T-helper 17 cell (primary cell): ENCODE measurements at places on chromosomes 1 and 21. TPM values are rescaled to one million over a fixed set of nuclear protein-coding genes. Genes with fewer than 3 reads are reported as not detected.

The KIF2C gene
- 1.7 TPM for total RNA-seq

DNA sequence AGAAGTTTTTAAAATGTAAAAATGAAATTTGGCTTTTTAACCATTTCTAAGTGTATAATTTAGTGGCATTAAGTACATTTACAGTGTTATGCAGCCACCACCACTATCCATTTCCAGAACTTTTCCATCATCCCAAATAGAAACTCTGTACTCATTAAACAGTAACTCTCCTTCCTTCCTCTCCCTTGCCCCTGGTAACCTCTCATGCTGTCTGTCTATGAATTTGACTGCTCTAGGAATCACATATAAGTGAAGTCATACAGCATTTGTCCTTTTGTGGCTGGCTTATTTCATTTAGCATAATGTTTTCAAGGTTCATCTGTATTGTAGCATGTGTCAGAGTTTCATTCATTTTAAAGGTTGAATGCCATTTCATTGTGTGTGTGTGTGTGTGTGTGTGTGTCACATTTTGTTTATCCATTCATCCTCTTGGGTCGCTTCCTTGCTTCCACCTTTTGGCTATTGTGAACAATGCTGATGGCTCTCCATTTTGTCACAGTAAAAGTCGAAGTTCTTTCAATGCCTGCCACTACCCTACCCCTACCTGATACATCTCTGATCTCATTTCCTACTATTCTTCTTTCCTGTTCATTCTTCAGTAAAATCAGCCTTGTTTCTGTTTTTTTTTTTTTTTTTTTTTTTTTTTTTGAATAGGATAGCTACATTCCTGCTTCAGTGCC lies 45.3 kb downstream of the F3 start:
- no peak for DNase-seq

GRCh38 chr1:11492235-11492634 lies 13.3 kb downstream of the DISP3 start:
- DNase-seq: no peak

DNA sequence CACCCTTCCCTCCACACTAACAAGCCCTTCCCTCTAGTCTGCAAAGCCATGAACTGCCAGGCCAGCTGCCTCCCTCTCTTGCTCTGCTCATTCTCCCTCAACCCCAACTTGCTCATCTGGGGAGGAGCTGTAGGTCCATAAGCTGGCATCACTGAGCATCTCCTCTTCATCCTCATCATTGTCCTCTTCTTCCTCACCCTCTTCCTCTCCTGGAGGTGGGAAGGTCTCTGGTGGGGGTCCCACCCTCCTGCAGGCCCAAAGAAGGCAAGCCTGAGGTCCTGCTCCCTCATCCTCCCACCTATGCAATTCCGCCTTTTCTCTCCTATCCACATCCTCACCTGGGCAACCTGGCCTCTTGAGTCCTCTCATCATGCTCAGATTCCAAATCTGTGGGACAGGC lies 2.7 kb downstream of the ZNF692 start:
- DNase-seq: no peak

- no peak for DNase-seq
These were observed 49.2 kb downstream of the ENAH start for GRCh38 chr1:225603538-225604354.

GRCh38 chr1:153510984-153511410 lies 24.8 kb downstream of the S100A6 start:
- peak; percentile 69 for DNase-seq

DNA sequence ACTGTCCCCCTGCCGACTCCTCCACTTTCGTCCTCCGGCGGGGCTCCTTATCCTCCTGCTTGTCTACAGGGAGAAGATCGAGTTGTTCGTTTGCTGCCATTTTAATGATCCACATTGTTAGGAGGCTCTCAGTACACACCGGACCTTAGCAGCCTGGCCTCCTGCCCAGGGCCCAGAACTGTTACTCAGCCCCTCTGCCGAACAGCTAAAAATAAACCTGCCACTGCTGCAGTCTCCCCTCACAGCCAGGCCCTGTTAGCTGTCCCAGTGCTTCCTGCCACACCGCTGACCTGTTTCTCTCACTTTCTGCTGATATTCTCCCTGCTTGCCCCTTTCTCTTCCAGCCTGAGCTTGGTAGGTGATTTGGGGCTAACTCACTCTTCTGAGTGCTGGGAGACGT lies 8.3 kb downstream of the MAPKAPK2 start:
- DNase-seq: no peak

- DNase-seq: no peak
These were observed 79.2 kb upstream of the RALGPS2 start for GRCh38 chr1:178645808-178646200.

GRCh38 chr21:43786807-43787440 lies 2.5 kb upstream of the RRP1 start:
- DNase-seq: no peak

The TNFAIP8L2 gene
- total RNA-seq: 5.4 TPM

DNA sequence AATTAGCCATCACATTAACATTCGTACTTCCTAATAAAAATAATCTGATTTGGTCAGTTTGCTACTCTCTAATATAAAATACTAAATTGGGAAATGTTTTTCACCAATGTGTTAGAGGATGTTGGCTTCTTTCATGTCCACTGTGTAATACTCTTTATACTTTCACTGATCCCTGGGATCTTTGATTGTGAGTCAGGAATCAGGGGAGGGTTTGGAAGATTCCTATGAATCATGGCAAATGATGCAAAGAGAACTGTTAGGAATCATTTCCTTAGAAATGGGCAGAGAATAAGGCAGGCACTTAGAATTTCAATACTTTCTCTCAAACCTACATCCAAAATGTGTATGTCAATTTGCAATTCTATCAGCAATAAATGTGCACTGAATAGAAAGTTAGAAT lies 31.0 kb downstream of the KRTAP24-1 start:
- DNase-seq: no peak

The ATP5PF gene
- 35.7 TPM for total RNA-seq

The GATAD2B gene
- total RNA-seq: 63.3 TPM

GRCh38 chr21:42518626-42519025 lies 5.0 kb downstream of the SLC37A1 start:
- no peak for DNase-seq

The DENND2C gene
- 5.1 TPM for total RNA-seq

The SLAMF9 gene
- total RNA-seq: not detected

The ZNF697 gene
- not detected for total RNA-seq

The S100A3 gene
- total RNA-seq: not detected

DNA sequence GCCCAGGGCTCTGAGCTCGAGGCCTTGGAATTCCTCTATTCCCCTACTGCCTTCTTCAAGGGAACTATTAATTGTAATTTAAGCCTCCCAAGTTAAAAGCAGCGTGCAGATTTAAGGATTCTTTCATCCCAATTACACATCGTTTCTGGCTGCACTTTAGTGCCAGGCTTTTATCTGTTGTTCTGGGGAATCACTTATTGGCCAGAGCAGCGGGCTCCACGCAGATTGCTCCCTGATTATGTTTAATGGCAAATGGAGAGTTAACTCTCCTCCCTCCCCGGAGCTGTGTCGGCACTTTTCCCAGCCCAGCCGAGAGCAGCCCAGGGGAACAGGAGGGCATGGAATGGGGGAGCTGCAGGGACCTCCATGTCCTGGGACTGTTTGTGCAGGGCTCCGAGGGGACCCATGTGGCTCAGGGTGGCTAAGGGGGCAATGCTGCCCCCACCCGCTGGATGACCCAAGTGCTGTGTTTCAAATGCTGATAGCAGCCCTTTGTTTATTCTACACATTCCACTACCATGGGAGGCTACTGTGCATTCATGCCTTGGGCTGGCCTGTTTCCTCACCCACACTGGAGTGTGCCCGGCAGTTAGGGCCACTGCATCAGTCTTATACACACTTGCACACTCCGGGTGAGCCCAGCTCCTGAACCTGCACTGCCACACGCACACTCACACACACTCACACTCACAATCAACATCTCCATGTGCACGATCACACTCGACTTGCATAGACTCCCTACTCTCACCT lies 93.3 kb upstream of the POU3F1 start:
- no peak for DNase-seq

The PADI3 gene
- total RNA-seq: not detected

DNA sequence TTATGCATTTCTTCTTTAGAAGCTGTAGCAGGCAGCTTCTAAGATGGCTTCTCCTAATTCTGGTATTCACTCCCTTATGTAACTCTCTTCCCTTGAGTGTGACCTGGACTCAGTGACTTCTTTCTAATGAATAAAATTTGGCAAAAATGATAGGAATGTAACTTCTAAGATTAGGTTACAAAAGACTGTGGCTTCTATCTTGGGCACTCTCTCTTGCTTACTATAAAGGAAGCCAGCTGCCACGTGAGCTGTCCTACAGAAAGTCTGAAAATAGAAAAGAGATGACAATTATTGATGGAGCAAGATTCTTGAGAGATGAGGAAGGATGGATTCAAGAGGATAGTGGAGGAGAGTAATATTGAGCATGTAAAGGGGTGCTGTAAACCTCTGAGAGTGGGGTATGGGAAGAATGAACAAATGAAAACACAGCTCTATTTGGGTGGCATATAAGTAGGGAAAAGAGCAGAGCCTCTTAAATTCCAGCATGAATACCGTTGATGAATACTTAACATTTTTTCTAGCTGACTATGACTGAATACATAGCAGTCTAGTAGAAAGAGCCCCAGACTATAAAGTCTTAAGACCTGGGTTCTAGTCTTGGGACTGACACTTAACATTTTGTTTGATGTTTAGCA lies 5.5 kb downstream of the TSEN15 start:
- DNase-seq: no peak

The TSPEAR gene
- not detected for total RNA-seq

GRCh38 chr1:244369256-244370057 lies 82.3 kb downstream of the ADSS2 start:
- DNase-seq: no peak

DNA sequence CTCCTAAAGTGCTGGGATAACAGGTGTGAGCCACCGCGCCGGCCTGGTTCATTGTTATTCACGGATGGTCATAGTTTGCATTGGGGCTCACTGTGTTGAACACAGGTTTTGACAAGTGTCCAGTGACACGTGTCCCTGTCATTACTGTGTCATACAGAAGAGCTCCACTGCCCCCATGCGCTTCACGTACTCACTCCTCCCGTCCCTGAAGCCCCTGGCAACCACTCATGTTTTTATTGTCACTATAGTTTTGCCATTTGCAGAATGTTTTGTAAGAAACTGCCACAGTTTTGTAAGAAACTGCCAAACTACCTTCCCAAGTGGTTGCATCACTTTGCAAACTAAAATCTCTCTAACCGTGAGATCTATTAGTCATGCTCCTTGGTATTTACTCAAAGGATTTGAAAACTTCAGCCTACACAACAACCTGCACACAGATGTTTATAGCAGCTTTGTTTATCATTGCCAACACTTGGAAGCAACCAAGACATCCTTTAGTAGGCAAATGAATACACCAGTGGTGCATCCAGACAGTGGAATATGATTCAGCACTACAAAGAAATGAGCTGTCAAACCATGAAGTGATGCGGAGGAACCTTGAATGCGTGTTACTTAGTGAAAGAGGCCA lies 163.2 kb upstream of the COL6A1 start:
- DNase-seq: no peak

- DNase-seq: no peak
These were observed 66.8 kb upstream of the JUN start for GRCh38 chr1:58850636-58851035.

DNA sequence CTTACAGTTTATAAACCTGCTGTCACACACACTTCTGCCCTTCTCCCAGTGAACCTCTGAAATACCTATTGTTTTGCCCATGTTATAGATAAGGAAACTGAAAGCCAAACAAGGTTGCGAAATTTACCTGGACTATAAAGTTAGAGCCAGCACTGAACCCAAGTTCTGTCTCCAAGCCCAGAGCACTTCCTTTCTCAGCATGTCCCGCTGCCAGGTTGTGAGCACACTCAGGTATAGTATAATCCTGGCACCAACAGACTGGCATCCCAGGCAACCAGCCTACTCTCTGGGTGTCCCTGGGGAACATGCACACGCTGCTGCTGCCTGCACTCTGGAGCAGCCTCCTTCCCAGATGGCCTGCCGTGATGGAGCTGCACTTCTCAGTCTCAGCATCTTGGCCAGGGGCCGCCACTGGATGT lies 45.1 kb downstream of the PGBD5 start:
- DNase-seq: no peak

The TAS1R1 gene
- not detected for total RNA-seq

The TRPM2 gene
- 26.1 TPM for total RNA-seq

GRCh38 chr21:42734323-42734971 lies 81.0 kb downstream of the PDE9A start:
- DNase-seq: no peak

DNA sequence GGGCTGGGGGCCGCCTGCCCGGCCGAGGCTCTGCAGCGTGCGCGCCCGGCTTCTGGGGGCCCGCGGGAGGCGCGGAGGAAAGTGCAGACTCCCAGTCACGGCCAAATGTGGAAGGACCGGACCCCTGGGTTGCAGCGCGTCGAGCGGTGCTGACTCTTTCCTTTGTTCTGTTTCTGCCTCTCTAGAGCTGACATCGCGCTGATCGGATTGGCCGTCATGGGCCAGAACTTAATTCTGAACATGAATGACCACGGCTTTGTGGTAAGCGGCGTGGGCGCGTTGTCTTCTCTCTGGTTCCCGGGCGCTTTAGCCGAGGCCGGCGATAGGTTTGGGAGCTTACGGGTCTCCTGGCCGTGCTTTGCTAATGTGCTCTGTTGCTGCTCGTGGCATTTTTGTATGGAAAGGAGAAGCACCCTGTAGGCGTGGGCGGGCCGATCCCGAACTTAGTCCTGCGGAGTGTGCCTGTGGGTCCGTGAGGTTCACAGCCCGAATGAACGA lies 629 bp downstream of the PGD start:
- no peak for DNase-seq

- DNase-seq: no peak
These were observed 85.4 kb downstream of the TBX15 start for GRCh38 chr1:118902711-118903191.

The PODN gene
- total RNA-seq: not detected

GRCh38 chr1:183807549-183808168 lies 2.7 kb downstream of the RGL1 start:
- DNase-seq: no peak

GRCh38 chr1:97384294-97384968 lies 536.4 kb downstream of the DPYD start:
- DNase-seq: no peak

DNA sequence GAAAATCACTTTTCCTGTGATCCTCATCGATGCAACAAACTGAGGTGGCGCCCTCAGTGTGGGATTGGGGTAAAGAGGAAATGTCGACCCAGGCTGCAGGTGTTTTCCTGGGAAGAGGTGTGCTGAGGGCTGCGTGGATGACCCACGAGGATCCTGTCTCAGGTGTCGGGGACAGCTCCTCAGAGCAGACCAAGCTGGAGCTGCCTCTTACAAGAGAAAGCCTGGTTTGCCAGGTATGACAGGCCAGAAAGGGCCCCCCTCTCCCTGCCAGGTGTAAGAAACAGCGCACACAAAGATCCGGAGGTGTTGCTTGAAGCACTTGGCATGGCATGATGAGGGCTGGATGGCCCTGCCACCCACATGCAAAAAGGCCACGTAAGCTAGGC lies 12.6 kb downstream of the FHAD1 start:
- no peak for DNase-seq
